NCI-H1417 (cell line): ENCODE measurements at places on chromosomes 4 and X.
A peak's percentile ranks its signal among the peaks of the same experiment; 100 is the strongest.

DNA sequence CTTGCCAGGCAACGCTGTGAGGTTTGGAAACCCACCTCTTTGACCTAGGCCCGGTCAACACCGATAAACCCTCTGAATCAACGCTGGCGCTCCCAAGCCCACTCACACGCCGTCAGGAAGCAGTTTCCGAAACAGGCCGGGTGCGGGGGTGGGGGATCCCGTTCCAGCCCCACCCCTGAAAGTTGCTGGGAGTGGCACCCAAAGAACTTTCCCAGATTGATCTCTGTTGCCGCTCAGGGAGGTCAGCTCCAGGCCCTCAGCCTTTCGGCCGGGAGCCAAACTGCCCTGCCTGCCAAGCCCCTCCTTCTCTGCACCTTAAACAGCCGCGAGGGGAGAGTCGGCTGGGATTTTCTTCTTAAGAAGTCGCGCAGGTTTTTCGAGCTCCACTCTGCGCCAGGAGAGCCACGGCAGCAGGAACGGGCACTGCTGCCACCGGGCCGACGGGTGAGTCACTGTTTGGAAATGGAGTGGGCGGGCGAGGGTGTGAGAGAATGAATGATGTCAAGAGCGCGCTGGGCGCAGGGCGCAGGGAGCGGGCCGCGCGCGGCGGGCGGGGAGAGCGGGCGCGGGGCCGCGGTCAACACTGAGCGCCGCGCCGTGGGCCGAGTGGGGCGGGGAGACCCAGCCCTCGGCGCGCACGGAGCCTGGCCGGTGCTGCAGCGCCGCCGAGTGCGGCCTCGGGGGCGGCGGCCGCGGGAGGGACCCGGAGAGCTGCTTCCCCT, at the start of gene SGMS2:
Gene SGMS2 (plus strand): TSS at position 583 of the 722 bp plus-strand sequence. CDS start 70,622 bp downstream, outside the sequence.
- DNase-seq: peak; percentile 74

- DNase-seq: no peak
These were observed 128.3 kb upstream of the MED14 start for GRCh38 chrX:40863671-40864070.

GRCh38 chr4:169271692-169272007, 894 bp upstream of the SH3RF1 start:
- no peak for DNase-seq

DNA sequence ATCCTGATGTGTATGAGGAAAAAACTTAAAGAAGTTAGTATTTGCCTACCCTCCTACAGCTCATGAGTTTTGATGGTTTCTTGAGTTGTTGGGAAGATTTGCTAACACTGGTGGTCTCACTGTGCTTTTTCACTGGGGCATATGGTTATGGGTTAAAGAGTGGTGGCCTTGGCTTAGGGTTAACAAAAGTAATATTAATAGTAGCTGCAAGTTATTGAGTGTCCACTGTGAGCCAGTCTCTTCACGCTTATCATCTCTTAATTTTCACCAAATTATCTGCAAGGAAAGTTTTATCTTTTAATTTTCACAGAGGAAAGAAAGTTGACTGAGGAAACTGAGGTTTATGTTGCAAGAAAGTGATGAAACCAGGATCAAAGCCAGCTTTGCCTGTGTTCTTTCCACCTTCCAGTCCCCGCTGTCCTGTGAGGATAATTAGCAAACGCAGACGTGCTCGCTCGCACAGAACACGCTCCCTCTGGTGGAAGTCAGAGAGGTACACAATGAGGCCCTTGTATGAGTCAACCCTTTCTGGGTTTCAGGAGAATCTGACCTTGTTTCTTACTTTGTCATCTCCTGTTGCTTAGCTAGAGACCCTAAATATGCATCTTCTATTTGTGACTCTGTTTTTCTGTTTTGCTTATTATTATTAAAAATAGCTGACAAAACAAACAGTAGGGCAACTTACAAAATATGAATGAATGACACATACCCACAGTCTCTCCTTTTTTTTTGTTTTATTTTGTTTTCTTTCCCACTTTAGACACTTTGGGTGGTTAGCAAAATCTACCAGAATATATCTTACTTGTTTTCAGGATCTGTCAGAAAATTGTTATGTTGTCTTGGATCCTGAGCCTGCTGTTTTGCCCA, 94.3 kb downstream of the DDIT4L start:
- peak; percentile 17 for DNase-seq

- DNase-seq: no peak
These were observed 32.1 kb upstream of the HTRA3 start for GRCh38 chr4:8237256-8237989.

GRCh38 chrX:123873956-123874355, 14.1 kb downstream of the XIAP start:
- no peak for DNase-seq

DNA sequence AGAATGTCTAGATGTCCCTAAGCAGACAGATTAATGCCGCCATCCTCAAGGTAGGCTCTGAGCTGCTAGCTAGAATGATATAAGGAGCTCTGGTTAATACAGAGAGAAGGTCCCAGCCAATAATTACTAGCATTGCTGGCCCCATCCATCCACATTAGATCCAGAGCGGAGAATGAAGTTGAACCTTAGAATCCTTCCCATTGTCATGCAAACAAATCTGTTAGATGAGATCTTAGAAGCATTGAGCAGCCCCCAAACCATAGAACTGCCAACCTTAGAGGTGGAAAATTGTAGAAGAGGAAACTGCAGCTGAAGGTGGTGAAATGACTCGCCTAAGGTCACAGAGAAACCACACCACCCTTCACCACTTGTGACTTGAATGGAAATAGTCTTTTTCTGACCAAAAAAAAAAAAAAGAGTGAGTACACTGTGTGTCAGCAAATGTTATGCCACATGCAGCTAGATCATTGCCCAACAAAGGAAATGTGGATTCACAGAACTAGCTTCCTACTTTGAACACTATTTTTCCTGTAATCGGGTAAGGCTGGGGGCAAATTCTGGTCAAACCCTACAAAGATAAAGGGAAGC, 162.1 kb downstream of the SMIM20 start:
- DNase-seq: no peak

DNA sequence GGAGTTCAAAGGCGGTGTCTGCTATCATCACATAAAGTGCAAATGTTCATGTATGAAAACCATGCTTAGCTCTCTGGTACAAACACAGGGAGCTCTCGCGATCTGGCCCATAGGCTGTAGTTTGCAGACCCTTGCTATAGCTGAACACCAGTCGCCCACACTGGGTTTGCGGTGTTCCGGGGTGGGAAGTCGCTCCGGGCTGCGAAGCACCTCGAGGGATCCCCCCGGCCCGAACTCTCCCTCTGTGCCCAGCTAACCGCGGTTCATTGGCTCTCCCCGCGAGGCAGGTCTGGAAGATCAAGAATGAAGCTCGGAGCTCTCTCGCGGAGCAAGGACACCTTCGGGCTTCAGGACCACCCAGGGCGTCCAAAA, 341 bp upstream of the PRPS2 start:
- no peak for DNase-seq

- DNase-seq: no peak
These were observed at the start of gene EGF for GRCh38 chr4:109912706-109913595. EGF (plus strand) TSS chr4:109912883; CDS start chr4:109913336, 453 bp downstream.

GRCh38 chr4:37524267-37524666, 161.9 kb downstream of the RELL1 start:
- no peak for DNase-seq

DNA sequence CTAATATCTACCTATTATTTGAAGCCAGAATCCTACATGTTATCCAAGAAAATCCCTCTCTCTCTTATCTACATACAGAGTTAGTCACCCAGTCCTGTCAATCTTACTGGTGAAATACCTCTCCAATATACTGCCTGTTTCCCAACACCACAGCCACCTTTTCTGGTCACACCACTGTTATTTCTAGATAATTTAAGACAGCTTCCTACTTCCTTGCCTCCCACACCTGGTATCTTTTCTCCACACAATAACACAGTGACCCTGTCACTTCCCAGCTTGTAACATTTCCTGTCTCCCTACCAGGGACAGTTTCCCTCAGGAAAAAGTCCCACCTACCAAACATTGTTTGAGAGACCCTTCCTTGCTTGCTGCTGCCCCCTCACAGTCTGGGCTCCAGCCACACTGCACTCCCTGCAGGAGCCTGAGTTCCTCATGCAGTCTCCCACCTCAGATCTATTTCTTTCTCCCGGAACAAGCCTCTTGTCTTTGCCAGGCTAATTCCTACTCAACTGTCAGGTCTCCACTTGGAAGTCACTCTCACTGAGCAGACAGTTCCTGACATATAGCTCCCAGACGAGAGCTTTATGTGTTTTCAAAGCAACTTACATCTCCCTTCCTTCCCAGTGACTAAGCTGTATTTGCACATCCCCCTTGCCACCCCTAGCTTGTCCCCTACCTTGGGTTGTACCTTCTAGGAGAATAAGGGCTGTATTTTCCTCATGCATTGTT, 73.6 kb upstream of the QRFPR start:
- no peak for DNase-seq

- DNase-seq: no peak
These were observed 48.8 kb downstream of the SULT1E1 start for GRCh38 chr4:69811166-69811565.

GRCh38 chr4:26104056-26104685, 190.2 kb downstream of the SMIM20 start:
- DNase-seq: no peak

DNA sequence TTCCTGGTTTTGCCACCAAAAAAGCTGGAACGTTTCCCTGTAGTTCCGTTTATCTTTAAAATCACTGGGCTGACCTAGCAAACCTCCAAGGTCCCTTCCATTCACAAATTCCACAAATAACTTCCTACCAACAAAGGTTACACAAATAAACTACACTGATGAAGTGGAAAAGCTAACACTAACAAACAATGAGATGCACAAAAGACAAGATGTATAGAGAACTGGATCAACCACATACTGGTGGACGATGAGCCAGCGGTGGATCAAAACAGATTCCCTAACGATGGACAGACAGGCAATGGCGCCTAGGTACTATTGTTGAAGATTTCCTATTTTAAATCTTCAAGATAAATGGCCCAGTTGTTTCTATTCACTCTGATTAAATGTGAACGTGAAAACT, 15.5 kb downstream of the AFAP1 start:
- no peak for DNase-seq

DNA sequence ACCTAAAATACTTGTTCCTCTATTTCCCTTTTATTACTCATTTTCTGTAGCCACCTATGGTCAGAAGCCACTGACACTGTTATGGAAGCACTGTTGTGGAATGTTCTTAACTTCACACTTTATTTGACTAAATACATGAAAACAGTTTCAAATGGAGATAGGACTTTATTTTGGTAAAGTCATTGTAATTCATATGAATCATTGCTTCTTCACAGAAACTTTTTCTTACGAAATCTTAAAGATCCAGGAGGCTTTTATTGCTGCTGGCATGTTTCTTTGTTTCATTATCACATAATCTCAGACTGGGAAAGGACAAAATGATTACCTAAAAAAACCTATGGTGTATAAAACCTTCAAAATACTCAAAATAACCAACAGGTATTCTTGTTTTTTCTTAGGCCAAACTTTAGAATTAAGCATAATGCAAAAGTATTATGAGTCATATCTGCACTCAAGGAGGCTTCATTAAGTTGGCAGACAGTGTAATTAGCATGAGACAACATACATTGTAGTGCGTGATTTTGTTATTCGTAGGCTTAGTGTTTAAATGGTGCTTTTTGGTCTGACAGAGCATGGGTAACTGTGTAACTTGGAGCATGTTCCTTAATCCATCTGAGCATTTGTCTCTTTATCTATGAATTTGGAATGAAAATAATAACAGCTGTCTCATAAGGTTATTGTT, 58.0 kb downstream of the SH3BGRL start:
- DNase-seq: no peak
